Fibroblast of skin of right quadriceps (primary cell): ENCODE measurements at places on chromosomes 6 and 20.

- no peak for DNase-seq
These were observed 12.6 kb downstream of the PCMTD2 start for GRCh38 chr20:64268174-64268573.

- DNase-seq, result no peak
These were observed 719 bp downstream of the SMPD2 start for GRCh38 chr6:109441069-109441816.

- DNase-seq, result no peak
These were observed 37.7 kb upstream of the ADGRF5 start for GRCh38 chr6:46959419-46959818.

- DNase-seq, result no peak
These were observed 77.6 kb upstream of the PTPRK start for GRCh38 chr6:128597956-128598355.

GRCh38 chr6:101722471-101722870 lies 329.0 kb downstream of the GRIK2 start:
- DNase-seq, result no peak

- peak; percentile 94 for DNase-seq
These were observed 8.6 kb upstream of the TRIB3 start for GRCh38 chr20:371755-372542.

DNA sequence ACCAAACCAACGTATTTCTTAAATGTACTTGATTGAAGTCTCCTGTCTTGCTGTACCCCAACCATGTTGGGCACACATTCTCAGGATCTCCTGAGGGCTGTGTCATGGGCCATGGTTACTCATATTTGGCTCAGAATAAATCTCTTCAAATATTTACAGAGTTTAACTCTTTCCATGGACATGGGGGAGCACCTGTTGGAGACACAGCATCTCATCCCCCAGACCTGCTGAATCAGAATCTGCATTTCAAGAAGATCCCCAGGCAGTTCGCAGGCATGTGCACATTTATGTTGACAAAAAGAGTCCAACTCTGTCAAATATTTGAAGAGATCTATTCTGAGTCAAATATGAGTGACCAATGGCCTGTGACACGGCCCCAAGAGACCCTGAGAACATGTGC lies 24.5 kb downstream of the PIGT start:
- DNase-seq, result no peak
